ENCODE measurements at places on chromosomes 11 and 22. TPM values are rescaled to one million over a fixed set of nuclear protein-coding genes. Genes with fewer than 3 reads are reported as not detected.
A peak's percentile ranks its signal among the peaks of the same experiment; 100 is the strongest.

Gene YPEL4
- 0.60 TPM for total RNA-seq

DNA sequence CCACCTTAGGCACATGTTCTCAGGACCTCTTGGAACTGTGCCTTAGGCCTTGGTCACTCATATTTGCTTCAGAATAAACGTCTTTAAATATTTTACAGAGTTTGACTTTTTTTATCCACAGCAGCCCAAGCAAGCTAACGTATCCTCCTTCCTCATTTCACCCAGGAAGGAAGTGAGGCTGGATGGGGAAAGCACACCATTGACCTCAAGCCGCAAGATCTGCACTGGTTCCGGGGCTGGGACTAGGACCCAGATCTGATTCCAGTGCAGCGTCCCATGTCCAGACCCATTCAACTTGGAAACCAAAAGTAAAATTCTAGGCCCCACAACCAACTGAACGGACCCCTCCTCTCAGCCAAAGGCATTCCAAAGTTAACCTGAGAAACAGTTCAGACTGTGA, 2.4 kb upstream of the LGALS12 start:
- DNase-seq, result no peak

GRCh38 chr22:46149512-46150033, 753 bp upstream of the PPARA start:
- DNase-seq, result no peak

DNA sequence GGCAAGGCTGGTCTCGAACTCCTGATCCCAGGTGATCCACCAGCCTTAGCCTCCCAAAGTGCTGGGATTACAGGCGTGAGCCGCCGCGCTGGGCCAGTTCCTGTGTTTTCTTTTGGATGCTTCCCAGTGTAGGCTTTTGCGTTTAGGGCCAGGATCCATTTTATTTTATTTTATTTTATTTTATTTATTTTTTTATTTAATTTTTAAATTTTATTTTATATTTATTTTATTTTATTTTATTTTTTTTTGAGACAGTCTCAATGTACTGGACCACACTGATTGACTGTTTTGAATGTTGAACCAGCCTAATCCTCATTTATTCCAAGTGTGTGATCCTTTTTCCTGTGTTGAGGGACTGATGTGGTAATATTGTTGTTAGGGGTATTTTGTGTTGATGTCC, 8.4 kb downstream of the EPS8L2 start:
- DNase-seq, result no peak

- no peak for DNase-seq
Measured at GRCh38 chr22:50733521-50734342, 4.3 kb upstream of the ACR start.

Gene MPEG1
- total RNA-seq, result not detected

DNA sequence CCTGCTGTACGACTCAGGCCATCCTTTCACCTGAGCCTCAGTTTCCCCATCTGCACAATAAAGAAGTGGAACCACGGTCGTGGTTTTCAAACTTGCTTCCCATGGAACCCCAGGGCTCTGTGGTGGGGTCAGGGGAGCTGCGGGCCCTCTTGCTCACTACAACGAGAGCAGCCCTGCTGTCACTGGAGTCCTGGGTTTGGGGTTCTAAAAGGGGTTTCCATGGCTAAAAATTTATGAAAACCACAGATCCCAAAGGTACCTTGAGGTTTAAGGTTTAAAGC, 45.4 kb upstream of the CARS1 start:
- no peak for DNase-seq

GRCh38 chr22:40782521-40782920, 36.6 kb downstream of the SLC25A17 start:
- DNase-seq, result no peak

DNA sequence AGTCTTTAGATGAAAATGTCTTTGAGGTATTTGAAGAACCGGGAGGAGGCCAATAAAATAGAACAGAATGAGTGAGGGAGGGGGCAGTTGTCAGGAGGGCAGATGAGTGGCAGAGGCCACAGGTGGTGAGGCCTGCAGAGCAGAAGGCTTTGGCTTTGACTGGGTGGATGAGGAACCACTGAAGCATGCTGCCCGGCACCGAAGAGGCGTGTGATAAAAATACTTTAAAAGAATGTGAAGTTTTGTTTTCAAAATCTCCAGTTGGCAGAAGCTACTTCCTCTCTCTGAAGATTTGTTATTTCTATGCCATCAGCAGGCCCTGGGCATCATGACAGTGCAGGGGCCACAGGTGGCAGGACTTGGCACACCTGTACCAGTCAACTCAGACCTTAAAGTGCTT, 6.3 kb downstream of the MS4A12 start:
- no peak for DNase-seq

GRCh38 chr22:37619991-37620390, 11.4 kb downstream of the GGA1 start:
- no peak for DNase-seq

GRCh38 chr22:34880662-34881061, 185.3 kb upstream of the ISX start:
- no peak for DNase-seq

Gene NOX4
- total RNA-seq, result not detected

Gene OR2D2
- total RNA-seq, result not detected

- DNase-seq, result peak; percentile 17
Measured at GRCh38 chr11:11265994-11266606, 87.0 kb downstream of the CSNK2A3 start.

Gene HEPHL1
- total RNA-seq, result not detected

Gene KRTAP5-9
- total RNA-seq, result not detected

Gene MS4A4E
- not detected for total RNA-seq

DNA sequence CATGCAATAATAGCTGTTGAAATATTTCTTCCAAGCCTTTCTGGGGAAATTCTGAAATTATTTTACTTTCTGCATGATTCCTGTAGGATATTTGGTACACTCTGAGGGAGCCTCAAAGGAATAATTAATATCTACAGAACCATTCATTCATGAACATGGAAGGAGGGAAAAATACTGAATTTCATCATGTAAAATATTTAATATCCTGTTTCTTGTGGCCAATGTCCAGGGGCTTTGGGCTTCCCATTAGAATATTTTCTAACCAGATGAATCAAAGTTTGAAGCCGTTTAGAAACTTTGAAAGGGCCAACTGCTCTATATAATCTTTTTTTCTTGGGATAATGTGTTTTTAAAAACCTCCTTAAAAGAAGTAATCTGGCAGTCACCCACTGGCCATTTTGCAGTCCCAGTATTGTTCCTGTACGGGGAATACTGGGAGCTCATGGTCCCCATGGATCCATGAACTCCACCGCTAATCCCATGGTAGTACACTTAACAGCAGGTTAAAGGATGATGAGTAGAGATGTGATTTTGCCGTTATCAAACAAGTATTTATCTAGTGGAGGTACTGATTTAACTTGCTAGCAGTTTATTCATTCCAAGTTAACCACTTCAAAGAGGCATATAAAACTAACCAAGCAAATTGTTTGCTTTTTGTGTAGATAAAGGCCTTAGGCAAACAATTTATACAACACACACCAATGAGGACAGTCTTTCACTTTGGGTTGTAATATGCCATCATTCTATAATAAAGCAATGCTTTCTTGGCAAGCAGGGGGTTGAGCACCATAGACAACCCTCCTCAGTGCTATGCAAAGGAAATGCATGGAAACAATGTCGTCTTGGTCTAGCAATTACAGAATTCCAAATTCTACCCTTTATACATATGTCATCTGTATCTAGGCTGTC, 34.5 kb upstream of the BLID start:
- no peak for DNase-seq

- DNase-seq, result no peak
Measured at GRCh38 chr22:20214853-20215252, 53.3 kb downstream of the RTN4R start.

DNA sequence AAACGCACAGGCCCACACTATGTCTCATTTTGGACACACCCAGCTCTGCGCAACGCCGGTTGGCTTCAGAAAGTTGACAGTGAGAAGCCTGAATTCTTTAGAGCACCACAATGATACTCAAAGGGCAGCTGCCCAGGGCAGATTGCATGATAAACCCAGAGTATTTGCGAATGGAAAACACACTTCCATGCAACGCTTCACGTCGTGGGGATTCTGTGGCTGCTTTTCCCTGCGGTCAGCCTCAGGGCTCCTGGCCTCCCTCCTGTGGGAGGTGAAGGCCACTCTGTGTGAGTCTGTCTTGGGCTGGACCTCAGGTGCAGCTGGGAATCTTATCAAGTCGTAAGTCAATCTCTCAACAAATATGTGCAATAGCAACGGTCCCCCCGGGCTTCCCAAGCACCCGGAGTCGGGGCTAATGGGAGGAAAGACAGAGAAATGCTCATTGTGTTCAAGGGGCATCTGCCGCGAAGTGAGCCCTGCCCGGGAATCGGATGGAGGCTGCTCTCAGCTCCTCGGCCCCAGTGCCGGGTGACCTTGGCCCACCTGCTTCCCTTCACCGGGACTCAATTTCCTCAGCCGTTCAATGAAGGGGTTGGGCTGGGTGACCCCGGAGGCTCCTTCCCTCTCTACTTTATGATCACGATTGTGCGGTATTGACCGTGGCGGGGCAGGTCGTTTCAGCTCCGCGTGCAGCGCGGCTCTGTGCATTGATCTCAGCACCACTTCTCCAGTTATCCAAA, 623.6 kb downstream of the BRD1 start:
- no peak for DNase-seq

DNA sequence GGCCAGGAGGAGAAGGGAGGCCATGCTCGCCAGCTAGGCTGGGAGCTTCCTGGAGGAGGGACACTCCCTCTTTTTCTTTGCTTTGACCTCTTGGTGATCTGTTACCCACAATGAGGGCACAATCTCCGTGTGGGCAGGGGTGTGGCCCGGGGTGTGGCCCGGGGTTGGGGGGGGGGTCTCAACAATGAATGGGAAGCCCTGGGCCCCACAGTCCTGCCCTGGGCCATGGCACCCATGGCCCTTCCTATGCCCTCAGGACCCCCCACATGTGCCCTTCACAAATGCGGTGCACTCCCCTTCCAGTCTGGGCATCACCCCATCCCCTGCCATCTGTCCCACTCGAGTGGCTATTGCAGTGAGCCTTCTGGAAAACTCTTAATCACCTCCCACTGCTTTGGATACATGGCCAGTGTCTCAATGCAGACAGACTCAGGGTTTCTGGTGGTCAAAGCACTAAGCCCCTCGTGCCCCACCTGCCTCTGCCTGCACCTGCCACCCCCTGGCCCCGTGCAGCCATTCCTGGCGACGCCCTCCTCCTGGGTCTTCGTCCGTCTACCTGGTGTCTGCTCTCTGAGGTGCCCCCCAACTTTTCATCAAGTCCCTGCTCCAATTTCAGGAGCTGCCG, 611.3 kb downstream of the TBC1D22A start:
- DNase-seq, result no peak

Gene PKNOX2
- total RNA-seq, result 0.12 TPM

- peak; percentile 23 for DNase-seq
Measured at GRCh38 chr22:39954584-39955055, 5.6 kb upstream of the TMA7B start.

- no peak for DNase-seq
Measured at GRCh38 chr11:124872741-124873140, 7.5 kb downstream of the ROBO3 start.

DNA sequence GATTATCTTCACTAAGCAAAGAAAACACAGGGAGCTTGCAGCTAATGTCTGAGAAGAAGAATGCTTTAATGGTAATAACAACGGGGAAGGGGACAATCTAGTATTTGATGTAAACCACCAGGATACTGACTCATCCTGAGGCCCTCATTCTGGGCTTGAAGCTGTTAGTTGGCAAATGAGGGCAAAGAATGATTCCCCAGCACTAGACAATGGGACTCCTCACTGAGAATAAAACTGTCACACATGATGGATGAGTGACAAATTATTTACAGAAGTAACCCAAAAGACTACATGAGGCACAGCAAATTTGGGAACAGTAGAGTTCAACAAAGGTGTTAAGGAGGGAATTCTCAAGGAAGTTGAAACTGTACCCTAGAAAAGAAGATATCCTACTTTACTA, 76.3 kb downstream of the FAM168A start:
- DNase-seq, result peak; percentile 79

Gene KIAA1671
- 6.1 TPM for total RNA-seq

- DNase-seq, result no peak
Measured at GRCh38 chr11:61147271-61147670, 14.0 kb downstream of the VPS37C start.

GRCh38 chr11:106415510-106415909, 338.0 kb downstream of the AASDHPPT start:
- no peak for DNase-seq

Gene F2
- not detected for total RNA-seq

All from A172 (cell line).